ENCODE measurements at places on chromosomes 2 and 18.
A peak's percentile ranks its signal among the peaks of the same experiment; 100 is the strongest.

DNA sequence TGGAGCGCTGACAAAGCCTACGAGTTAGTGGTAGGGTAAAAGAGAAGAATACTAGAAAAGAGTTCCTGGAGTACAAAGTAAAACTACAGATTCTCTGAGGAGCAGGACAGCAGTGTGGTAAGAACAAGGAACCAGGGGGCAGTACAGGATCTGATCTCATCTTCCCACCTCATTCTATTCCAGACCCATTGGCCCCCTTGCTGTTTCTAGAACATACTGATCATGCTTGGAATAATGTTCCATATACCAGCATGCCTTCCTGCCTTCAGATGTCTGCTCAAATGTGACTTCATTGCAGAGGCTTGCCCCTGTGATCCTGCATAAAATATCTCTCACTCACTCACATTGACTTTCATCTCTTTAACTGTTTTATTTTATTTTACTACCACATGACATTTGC, 19.3 kb downstream of the MSGN1 start:
- DNase-seq = no peak

DNA sequence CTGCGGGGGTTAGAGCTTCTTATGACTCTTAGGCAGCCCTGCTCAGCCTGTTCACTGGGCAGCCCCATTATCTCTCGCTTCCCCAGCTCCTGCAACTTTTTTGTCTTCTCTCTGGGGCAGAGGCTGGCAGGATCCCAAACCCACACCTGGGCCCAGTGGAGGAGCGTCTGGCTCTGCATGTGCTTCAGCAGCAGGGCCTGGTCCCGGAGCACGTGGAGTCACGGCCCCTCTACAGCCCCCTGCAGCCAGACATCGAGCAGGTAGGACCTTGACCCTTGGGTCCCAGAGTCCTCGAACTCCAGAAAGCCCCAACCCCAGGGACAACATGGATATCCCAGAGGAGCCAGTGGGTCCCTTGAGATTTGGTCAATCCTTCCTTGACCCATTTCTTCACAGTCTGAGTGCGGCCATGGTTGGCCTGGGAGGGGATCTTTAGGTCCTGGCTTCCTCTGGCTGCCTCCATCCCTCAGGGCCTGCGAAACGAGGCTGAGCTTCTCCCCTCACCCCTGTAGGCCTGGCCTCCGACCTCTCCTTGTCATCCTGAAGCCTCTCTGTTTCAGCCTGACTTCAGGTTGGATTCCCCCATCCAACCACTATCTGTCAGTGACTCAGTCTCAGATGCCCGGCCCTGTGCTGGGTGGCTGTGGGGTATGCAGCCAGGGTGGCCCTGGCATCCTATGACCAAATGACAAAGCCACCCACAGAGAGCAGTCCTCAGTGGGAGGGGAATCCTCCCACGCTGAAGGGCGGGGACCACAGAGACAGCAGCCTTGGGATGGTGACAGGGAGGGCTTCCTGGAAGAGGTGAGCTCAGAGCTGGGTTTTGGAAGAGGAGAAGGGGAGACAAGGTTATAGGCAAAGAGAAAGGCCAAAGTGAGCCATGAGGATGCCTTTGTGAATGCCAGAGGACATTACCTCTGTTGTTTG, 214.2 kb downstream of the DYSF start:
- no peak for DNase-seq

DNA sequence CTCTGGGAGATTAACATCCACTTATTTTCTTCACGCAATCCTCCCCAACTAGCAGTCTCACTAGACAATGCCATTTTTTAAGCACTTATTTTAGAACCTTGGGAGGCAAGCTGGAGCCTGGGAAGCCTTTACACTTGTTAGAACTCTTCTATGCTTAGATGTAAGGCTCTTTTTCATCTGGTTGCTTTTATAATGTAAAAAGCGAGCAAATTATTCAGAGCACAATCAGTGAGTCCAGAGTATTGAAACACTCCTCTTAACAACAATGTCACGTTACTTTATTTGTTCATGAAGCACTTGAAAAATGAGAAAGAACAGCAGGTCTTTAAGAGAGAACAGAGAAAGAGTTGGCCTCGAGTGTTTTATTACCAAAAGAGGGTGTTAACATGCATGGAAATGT, 84.1 kb upstream of the SLC8A1 start:
- DNase-seq = no peak

DNA sequence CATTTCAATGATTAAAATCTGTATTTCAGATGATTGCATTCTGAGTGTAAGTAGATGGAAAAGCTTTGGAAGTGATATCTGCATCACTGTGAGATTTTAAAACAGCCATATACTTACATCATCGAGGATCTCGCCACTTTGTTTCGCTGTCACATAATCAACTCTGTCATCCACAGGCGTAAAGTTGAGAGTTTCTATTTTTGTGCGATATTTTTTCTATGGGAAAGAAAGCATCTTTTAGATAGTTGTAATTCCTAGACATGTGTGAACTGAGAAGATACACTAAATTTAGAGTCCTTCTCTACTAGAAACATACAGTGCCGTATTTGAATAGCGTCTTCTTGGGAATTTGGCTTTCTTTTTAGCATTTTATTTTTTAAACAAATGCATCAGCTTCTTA, 158.8 kb downstream of the RIF1 start:
- DNase-seq = no peak

GRCh38 chr18:77894060-77894459, 644.4 kb downstream of the GALR1 start:
- no peak for DNase-seq

DNA sequence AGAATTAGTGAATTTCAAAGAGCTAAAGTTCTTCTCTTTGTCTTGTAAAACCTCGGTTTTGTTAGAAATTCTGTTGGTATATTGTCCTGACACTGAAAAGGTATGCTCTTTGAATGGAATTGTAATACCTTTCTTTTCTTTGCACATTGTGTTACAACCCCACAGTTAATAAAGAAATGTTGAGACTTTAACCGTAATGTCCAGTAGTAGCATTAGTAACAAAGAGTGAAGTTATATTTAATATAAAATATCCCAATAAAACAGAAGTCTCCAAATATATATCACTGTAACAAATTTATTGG, 69.8 kb downstream of the EHBP1 start:
- DNase-seq = no peak

DNA sequence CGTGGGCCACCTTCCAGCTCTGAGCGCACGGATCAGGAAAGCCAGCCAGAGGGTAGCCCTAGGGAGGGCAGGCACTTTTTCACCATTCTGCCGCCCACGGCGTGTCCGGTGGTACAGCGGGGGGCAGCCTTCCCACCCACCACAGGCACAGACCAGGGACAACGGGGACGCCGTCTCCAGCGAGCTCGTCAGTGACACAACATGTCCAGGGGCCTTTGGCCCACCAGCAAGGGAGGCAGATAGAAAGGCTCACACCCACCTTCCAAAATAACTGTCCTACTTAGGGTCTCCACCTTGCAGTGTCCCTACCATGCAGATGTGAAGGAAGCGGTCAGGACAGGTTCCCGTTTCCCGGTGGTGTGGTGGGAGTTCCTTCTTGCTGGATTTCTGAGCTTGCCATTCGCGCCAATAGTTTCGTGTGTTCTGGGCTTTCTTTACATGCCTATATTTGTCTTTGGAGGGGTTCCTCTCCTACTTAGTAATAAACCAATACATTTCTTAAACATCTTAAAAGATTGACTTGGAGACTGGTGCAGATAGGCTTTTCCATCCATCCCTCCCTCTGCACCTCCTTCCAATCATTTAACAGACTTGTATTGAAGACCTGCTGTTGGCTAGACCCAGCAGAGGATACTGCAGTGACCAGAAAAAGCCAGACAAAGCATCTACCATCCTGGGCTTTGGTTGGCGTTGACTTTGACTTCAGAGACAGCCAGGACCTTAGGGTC, 872 bp downstream of the ASB1 start:
- DNase-seq = no peak

DNA sequence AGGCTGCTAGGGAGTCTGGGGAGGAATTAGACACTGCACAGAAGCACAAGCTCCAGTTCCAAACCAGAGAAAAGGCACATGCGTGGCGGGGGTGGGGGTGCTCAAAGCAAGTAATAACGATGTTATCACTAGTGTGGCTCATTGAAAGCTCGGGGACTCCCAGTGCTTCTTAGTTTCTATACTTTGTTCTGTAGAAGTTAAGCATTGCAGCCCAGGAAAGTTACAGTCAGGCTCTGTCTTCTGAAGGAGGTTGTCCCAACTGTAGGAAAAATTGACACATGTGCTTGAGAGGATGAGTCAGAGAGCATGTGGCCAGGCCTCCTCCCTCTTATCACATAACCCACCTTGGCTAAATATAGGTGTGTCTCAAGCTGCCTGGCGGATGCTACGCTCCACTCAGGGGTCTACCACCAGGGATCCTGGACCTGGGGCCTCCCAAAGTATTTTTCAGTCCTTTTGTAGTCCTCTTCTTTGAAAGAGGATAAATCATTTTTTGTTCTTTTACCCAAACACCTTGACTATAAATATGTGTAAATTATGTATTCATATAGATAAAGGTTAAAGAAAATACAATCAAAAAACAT, 3.8 kb downstream of the GALNT5 start:
- DNase-seq = peak; percentile 44

DNA sequence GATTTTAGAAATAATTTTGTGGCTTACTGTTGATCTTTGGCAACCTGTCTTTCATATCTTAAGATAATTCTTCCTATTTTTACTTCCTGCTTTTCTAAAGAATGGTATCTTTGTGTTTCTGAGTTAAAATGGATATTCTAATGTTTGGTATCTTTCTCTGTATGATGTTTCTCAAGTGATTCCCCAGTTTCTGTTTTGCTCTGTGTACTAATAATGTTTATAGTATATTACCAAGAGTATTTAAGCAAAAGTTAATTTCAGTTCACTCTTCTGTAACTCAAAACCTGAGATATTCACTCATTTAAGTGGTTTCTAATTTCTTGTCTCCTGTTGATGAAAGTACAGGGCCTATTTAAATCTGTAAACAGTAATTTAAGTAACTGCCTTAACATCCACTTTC, 58.3 kb downstream of the CCDC150 start:
- DNase-seq = no peak

DNA sequence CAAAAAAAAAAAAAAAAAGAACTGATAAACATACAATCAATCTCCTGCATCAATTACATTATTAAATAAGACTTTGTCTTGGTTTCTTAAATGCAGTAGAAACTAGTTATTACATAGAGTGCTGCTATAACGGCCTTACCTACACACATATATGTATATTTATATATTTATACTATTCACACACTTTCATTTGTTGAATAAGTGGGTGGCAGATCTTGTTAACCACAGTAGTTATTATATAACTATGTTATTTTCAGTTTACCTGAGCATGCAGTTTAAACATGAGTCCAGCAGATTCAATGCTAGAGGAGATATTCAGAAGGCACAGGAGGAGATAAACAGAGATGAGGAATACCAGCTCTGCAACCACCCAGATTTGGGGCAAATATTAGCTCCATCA, 81.5 kb upstream of the CD226 start:
- no peak for DNase-seq

- DNase-seq = no peak
Measured at GRCh38 chr2:202133909-202134265, 60.8 kb downstream of the KIAA2012 start.

GRCh38 chr2:136118819-136119716, 1.1 kb upstream of the CXCR4 start:
- peak; percentile 66 for DNase-seq

DNA sequence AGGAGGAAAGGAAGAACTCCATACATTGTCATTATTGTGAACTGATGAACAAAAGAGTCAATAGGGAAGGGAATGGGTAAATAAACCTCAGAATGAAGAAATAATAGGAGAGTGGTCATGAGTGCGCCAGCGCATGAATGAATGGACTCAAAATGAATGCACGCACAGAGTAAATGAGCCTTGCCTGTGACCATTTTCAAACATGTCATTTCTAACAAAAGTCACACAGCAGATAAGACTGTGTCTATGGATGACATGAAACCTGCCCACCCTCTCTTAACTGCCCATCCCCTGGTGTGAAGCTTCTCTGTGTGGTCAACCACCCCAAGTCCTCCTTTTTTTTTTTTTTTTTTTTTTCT, 121.1 kb upstream of the TEX51 start:
- DNase-seq = no peak

DNA sequence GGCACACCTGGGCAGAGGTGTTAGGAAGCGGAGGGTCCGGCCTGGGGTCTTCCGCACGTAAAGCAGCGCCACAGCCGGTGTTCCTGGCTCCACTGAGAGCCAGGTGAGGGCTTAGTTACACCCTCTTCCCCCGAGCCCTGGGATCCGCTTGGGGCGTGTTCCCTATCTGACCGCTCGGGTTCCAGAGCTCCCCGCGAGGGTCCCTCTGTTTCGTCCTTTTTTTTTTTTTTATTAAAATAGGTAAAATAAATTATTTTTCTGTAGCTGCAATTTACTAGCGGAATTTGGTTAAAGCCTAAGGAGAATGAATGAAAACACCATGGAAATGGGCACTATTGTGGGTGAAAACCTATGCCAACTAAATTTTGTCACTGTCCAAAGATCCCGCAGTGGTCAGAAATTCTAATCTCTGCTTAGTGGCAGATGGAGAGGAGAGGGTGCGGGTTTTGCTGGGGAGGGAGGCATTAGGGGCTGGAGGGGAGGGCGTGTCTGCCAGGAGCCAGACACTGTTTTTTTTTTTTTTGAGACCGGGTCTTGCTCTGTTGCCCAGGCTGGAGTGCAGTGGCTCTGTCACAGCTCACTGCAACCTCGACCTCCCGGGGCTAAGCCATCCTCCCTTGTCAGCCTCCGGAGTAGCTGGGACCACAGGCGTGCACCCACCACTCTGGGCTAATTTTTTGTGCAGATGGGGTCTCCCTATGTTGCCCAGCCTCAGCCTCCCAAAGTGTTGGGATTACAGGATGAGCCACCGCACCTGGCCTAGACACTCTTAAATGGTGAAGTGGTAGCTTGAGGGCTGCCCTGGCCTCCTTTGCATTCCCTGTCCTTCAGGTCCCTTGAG, 834 bp downstream of the PDCL3 start:
- DNase-seq = no peak

DNA sequence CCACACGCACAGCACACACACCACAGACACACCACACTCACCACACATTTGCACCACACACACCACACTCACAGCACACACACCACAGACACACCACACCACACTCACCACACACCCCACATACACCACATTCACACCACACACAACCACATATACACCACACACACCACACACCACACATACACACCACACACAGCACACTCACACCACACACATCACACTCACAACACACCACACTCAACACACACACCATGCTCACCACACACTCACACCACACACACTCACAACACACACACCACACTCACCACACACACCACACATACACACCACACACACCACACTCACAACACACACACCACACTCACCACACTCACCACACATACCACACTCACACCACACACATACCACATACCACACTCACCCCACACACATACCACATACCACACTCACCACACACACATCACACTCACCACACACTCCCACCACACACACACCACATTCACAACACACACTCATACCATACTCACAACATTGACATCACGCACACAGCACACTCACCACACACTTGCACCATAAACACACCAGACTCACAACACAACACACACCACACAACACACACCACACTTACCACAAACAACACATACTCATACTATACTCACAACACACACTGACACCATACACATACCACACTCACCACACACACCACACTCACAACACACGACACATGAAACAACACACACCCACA, 60.0 kb downstream of the SDC1 start:
- no peak for DNase-seq
